ENCODE measurements at places on chromosomes 2 and 18.

GRCh38 chr2:132873738-132874137 lies 203.7 kb upstream of the LYPD1 start:
- no peak for DNase-seq

GRCh38 chr2:140600116-140600515 lies 1530.7 kb downstream of the LRP1B start:
- no peak for DNase-seq

DNA sequence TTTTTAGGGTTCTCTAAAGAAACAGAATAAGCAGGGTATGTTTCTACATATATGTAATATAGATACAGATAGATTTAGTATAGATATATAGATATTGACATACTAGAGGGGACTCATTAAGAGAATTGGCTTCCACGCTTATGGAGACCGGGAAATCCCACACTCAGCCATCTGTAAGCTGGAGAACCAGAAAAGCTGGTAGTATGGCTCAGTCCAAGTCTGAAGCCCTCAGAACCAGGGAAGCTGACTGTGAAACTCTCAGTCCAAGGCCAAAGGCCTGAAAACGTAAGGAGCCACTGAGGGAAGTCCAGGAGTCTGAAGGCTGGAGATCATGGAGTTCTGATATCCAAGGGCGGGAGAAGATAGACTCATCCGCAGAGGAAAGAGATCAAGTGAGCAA lies 441.3 kb upstream of the CDH20 start:
- DNase-seq = no peak

- no peak for DNase-seq
Observed at GRCh38 chr2:227655454-227655853, 11.2 kb upstream of the SCYGR5 start.

DNA sequence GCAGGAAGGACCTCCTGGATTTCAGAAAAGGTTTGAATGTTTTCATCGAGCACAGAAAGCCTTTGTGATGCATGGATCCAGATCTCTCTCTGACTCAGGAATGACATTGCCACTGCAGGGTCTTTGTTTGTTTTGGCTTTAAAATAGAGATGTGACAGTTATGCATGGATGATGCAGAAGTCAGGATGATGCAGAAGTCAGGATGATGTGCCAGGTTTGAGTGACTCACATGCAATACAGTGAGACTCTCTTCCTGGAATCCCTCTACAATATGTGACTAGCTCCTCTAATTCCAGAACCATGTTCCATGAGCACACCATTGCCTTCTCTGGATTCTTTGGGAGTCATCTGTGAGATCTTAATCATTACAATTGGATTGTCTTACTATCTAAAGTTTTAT lies 177.9 kb upstream of the RAB6C start:
- DNase-seq = no peak

DNA sequence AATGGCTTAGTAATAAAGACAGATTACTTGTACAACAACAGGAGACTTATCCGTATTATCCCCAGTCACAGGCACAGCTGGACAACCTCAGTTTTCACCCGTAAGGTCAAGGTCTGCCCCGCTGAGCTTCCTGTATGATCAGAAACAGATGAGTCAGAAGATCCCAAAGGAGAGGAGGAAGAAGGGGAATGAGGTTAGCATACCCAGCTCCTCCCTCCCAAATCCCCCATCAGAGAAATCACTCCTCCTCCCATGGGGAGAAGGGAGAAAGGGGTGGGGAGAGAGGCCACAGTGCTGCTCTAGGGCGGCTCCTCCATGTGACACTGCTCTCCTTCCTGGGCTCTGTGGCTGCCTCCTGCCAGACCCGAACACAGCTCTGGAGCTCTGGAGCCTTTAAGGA lies 53.8 kb upstream of the SPTBN1 start:
- no peak for DNase-seq

DNA sequence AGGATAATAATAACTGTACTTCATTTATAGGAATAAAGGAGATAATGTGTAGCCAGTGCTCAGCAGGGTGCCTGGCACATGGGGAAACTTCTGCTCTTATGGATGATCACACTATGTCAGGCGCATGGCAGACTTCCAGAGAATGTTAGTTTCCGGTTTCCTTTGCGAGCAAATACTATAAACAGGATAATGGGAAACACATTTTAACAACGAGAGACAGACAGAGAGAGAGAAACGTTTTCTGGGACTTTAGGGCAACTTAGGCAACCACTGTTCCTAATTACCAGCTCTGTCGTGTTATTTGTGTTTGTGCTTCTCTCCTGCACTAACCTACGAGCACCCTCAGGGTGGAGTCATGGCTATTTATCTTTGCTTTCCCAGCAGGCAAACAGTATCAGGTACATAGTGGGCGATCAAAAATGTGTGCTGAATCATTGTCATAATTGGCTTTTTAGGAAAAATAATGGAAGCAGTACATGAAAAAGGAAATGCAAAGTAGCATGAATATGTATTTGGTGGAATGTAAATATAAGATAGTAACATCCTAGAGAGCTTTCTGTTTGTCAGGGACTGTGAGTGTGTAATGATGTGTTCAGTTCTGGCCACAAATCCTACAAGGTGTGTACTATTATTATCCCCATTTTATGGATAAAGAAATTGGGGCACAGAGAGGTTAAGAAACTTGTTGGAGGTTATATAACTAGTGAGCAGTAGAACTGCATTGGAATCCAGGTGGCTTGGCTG lies 36.8 kb upstream of the IGFBP2 start:
- no peak for DNase-seq

GRCh38 chr2:18456026-18456425 lies 104.4 kb downstream of the RDH14 start:
- no peak for DNase-seq

DNA sequence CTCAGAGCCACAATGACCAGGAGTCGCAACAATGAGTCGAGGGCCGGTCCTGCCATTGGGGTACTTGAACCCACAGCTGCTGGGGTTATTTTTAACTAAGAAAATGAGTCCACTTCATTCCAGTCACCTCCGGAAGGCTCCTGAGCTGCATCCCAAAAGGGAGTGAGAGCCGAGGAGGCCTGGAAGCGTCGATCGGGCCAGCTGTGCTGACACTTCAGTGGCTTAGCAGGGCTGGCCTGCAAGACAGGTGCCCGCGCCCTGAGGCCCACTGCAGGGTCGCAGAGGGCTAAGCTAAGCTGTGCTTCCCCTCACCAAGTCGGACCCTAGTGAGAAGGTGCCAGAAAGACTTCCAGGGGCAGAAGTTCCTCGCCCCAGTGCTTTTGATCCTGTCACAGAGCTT lies 21.1 kb downstream of the TBC1D8 start:
- no peak for DNase-seq

GRCh38 chr2:232875256-232876121 lies 5.4 kb downstream of the SNORC start:
- no peak for DNase-seq

GRCh38 chr2:187349326-187349944 lies 98.6 kb downstream of the CALCRL start:
- no peak for DNase-seq

- DNase-seq = no peak
Observed at GRCh38 chr18:24395049-24395795, 2.4 kb downstream of the OSBPL1A start.

DNA sequence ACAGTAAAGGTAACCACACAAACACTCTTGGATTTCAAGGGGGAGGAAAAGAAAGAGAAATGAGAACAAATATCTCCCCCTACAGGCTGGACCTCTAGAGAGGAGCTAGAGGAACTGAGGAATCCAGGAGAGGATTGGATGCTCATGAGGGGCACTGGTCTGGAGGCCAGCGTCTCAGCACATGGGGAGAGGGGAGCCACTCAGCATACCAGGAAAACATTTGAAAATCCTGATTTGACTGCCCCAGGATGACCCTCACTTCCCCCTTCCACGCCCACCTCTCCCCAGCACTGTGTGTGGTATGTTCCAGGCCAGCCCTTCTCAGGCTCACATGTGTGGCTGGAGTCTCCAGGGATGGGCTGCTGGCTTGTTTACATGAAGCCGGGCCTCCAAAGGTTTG lies 396.8 kb upstream of the ID2 start:
- no peak for DNase-seq

DNA sequence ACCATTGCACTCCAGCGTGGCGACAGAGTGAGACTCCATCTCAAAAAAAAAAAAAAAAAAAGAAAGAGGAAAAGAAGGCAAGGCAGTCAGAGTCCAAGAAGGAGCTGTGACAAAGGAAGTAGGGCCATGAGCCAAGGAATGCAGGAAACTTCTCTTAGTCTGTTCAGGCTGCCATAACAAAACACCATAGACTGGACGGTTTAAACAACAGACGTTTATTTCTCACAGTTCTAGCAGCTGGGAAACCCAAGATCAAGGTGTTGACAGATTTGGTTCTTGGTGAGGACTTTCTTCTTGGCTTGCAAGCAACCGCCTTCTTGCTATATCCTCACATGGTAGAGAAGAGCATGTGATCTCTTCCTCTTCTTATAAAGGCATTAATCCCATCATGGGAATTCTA lies 13.1 kb upstream of the SUMO1 start:
- DNase-seq = no peak

DNA sequence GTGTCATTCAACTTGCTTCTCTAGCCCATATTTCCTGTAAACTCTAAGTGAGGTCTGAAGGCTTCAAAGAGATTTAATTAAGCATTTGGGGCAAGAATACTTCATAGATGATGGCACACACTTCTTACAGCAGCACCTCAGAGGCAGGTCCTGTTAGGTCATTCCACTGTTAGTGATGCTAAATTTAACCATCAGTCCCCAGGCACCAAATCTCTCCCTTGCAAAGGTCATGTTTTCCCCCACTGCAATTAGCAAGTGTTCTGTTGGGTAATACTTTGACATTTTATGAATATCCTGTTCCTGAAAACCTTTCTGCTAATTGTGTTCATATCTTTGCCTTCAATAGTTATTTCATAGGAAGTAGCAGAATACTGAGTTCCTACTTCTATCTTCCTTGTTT lies 117.0 kb downstream of the STK39 start:
- no peak for DNase-seq

GRCh38 chr2:127413782-127414637 lies 4.2 kb upstream of the PROC start:
- no peak for DNase-seq

DNA sequence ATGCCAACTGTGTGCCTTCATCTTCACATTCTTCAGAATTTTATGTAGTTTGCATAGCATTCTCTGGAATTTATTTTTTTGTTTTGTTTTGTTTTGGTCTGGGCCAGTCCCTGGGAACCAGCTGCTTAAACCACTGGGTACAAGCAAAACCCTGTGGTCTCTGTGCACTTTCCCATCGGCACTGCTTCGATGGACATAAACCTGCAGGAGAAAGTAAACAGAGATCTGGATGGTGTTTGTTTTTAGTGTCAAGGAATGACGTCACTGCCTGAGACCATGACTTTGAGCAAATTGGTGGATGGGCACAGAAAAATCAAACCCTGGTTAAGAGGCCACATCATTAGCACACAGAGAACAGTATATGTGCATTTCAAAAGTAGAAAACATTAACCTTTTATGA lies 64.7 kb upstream of the RASGRP3 start:
- DNase-seq = no peak

DNA sequence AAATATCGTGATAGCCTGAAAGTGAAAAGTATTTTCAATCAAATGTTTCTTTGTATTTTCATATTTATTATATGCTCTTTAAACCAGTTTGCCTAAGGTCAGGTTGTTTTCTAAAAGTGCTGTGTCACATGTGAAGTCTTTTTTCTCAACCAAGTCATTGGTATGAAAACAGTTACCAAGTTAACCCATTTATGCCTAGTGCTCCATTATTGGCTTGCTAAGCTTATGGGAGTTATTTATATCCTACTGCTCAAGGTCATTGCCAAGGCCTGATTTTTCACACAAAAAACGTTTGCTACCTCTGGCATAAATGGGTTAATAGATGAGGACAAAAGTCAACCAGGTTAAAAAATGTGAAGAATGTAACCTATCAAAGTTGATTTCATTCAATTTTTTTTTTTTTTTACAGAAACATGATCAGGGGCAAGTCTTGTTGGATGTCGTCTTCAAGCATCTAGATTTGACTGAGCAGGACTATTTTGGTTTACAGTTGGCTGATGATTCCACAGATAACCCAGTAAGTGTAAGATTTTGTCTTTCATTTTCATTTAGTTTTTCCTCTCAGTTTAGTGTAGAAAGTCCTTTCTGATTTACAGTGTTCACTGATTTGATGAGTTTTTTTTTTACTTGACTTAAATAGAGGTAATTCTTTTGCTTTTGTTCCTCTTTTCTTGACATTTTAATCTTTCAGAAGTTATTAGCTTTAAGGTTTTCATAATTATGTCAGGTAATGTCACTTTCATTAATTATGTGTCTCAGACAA lies 102.6 kb downstream of the PTPN4 start:
- DNase-seq = no peak

- DNase-seq = no peak
Observed at GRCh38 chr2:134660626-134661402, 58.0 kb downstream of the TMEM163 start.

- no peak for DNase-seq
Observed at GRCh38 chr2:152097801-152098495, 896 bp downstream of the CACNB4 start.

- no peak for DNase-seq
Observed at GRCh38 chr2:178241844-178242551, 47.7 kb downstream of the OSBPL6 start.

DNA sequence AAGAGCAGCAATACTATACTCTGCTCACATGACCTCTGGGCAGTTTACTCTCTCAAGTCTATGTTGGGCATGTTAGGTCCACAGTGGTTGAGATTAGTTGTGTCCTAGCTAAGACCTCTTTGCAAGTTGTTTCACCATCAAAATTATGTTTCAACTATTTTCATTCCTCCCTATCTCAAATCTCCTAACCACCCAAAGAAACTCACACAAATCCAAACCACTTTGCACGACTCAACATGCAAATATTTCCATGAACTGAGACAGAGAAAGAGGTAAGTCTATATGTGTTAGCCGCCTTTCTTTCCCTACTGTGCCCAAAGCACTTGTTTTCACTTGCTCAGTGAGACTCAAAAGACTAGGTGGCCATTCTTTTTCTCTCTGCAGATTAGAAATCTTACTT lies 546.8 kb downstream of the TNS1 start:
- DNase-seq = no peak

GRCh38 chr2:130972410-130972809 lies 120.8 kb downstream of the FAM168B start:
- DNase-seq = no peak

- DNase-seq = no peak
Observed at GRCh38 chr18:23238152-23238531, 102.9 kb downstream of the CABLES1 start.

GRCh38 chr2:171201271-171201670 lies 40.6 kb upstream of the TLK1 start:
- DNase-seq = no peak

GRCh38 chr18:6610466-6610865 lies 119.0 kb upstream of the ARHGAP28 start:
- DNase-seq = no peak

DNA sequence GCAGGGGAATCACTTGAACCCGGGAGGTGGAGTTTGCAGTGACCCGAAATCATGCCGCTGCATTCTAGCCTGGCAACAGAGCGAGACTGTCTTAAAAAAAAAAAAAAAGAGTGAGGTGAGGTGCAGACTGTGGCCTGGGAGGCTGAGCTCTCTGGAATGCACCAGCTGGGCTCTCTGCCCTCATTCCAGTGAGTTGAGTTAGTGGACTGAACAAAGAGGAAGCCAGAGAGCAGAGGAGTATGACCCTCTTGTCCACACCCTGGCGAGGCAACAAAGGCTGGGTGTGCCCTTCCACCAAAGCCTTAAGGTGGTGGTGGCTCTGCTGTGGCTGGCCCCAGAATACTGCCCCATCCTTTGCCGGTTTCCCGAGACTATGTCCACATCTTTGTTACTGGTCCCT lies 71.3 kb upstream of the ACKR3 start:
- no peak for DNase-seq

- DNase-seq = no peak
Observed at GRCh38 chr2:10226038-10226724, 76.5 kb upstream of the HPCAL1 start.

GRCh38 chr2:236503583-236503982 lies 66.0 kb upstream of the ACKR3 start:
- no peak for DNase-seq

Data from stimulated activated CD8-positive, alpha-beta memory T cell treated with anti-CD3 and anti-CD28 coated beads, Interleukin-15, amount 100 ng/mL, for 48 hours (primary cell).